ENCODE measurements at places on chromosomes 3 and 15. TPM values are rescaled to one million over a fixed set of nuclear protein-coding genes. Genes with fewer than 3 reads are reported as not detected.

The BFSP2 gene
- not detected for total RNA-seq

The CPEB1 gene
- total RNA-seq = 62.3 TPM

The GOLGA6D gene
- total RNA-seq = not detected

The NLGN1 gene
- total RNA-seq = 2.1 TPM

The TNNC1 gene
- 0.51 TPM for total RNA-seq

The ACKR2 gene
- under 0.01 TPM for total RNA-seq

DNA sequence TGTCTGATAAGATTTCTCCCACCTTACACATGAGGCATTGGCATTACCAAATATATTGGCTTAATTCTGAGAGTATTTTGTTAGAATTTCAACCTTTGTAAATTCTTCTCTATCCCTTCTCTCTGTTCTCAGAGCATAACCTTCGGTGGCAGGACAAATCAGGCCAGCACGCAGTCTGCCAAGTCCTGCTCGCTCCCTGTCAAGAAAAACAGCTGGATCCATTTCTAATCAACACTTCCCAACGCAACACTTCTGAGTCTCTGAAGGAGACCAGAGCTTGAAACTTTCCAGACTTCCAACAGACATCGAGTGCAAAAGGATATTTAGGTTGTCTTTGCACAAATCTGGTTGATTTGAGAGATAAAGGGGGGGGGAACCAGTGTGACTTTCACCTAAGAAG, 125.7 kb downstream of the SV2B start:
- DNase-seq = no peak
- no peaks in the 10 kb centered on the region for H3K27me3 ChIP-seq
- no peaks in the 10 kb centered on the region for H3K36me3 ChIP-seq
- no peak overlapping the region for H3K4me3 ChIP-seq
- no peak overlapping the region for H3K27ac ChIP-seq

DNA sequence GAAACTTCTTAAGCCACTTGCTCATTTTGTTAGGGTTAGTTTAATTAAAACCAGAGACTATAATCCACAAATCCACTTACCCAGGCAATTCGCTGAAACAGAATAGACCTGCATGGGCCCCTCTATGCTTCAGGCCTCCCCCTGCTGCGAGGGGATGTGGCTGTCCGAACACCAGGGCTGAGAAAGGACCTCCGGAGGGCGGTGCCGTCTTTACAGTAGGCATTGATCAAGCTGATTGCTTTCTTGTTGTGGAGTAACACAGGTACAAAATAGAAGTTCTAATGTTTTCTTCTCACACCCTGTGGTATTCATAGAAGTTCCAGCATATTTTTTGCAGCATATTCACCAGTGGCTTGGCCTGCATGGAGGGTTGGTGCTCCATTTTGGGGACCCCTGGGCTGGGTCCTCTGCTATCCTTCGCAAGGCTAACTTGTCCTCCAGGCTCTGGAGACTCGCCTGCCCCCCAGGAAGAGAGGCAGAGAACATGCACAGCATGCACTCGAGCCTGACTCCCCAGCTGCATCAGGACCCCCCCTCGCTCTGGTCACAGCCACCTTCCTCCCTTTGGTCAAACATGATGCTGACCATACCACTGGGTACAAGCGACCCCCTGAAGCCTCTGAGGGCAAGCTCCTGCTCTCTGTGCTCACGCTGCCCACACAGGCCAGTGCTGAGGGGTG, 55.3 kb downstream of the TPRA1 start:
- peaks cover 6% of the 10 kb centered on the region for H3K27me3 ChIP-seq
- H3K4me3 ChIP-seq = no peak overlapping the region
- no peaks in the 10 kb centered on the region for H3K36me3 ChIP-seq
- no peak overlapping the region for H3K27ac ChIP-seq

- no peak overlapping the region for H3K27ac ChIP-seq
- DNase-seq = peak; percentile 61
- no peaks in the 10 kb centered on the region for H3K27me3 ChIP-seq
- H3K36me3 ChIP-seq = no peaks in the 10 kb centered on the region
- H3K4me3 ChIP-seq = no peak overlapping the region
- H3K4me1 ChIP-seq = no peaks in the 10 kb centered on the region
These were observed 96.2 kb upstream of the NR2F2 start for GRCh38 chr15:96234109-96234892.

GRCh38 chr3:65856907-65857306, 181.8 kb downstream of the MAGI1 start:
- no peaks in the 10 kb centered on the region for H3K36me3 ChIP-seq
- H3K27ac ChIP-seq = no peak overlapping the region
- no peak for DNase-seq
- no peaks in the 10 kb centered on the region for H3K27me3 ChIP-seq

DNA sequence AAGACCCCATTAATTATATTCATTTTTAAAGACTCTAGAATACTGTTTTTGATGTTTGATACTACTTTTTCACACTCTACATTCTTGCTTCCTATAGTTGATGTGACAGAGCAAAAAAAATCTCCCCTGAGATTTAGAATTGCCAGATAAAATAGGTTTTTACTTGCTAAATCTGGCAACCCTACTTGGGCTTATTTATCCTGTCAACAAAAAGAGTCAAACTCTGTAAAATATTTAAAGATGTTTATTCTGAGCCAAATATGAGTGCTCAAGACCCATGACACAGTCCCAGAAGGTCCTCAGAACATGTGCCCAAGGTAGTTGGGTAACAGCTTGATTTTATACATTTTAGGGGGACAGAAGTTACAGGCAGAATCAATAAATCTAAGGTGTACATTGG, 72.3 kb downstream of the DAPK2 start:
- no peak for DNase-seq
- H3K27me3 ChIP-seq = no peaks in the 10 kb centered on the region
- no peak overlapping the region for H3K27ac ChIP-seq
- H3K36me3 ChIP-seq = no peaks in the 10 kb centered on the region
- H3K4me3 ChIP-seq = no peak overlapping the region

DNA sequence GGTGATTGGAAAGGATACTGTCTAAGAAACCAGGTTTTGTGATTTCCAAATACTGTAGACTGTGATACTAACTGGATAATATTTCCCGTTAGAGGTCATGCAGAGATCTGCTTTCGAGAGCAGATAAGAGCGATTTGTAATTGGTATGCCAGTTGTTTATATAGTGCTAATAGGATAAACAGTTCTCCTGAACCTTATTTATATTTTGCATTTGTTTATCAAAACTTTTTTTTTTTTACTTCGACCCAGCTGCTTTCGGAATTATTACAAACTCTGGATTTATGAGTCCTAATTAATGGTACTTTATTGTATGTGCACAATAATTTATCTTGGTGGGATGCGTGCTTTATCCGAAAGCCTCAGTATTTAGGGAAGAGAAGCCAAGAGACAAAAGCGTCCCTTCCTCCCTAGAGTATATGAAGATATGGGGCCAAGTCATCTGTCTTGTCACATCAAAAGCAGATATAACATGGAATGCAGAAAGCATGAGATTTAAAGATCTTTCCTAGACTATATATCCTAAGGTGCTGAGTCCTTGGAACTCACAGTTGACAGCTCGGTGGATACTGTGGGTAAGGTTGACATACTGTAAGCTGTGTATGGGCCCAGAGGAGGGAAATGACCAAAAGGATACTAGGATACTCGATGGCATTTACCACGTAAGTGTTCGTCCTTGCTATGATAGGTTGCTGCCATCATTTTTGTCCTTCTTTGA, 62.2 kb downstream of the SMAD6 start:
- DNase-seq = no peak
- H3K27ac ChIP-seq = peak overlapping the region; percentile 36
- H3K36me3 ChIP-seq = no peaks in the 10 kb centered on the region
- peaks cover 35% of the 10 kb centered on the region for H3K4me1 ChIP-seq
- no peak overlapping the region for H3K4me3 ChIP-seq
- no peaks in the 10 kb centered on the region for H3K27me3 ChIP-seq

GRCh38 chr3:87200060-87200647, 27.0 kb upstream of the CHMP2B start:
- no peak overlapping the region for H3K4me3 ChIP-seq
- DNase-seq = no peak
- no peaks in the 10 kb centered on the region for H3K4me1 ChIP-seq
- no peaks in the 10 kb centered on the region for H3K27me3 ChIP-seq
- no peaks in the 10 kb centered on the region for H3K36me3 ChIP-seq

DNA sequence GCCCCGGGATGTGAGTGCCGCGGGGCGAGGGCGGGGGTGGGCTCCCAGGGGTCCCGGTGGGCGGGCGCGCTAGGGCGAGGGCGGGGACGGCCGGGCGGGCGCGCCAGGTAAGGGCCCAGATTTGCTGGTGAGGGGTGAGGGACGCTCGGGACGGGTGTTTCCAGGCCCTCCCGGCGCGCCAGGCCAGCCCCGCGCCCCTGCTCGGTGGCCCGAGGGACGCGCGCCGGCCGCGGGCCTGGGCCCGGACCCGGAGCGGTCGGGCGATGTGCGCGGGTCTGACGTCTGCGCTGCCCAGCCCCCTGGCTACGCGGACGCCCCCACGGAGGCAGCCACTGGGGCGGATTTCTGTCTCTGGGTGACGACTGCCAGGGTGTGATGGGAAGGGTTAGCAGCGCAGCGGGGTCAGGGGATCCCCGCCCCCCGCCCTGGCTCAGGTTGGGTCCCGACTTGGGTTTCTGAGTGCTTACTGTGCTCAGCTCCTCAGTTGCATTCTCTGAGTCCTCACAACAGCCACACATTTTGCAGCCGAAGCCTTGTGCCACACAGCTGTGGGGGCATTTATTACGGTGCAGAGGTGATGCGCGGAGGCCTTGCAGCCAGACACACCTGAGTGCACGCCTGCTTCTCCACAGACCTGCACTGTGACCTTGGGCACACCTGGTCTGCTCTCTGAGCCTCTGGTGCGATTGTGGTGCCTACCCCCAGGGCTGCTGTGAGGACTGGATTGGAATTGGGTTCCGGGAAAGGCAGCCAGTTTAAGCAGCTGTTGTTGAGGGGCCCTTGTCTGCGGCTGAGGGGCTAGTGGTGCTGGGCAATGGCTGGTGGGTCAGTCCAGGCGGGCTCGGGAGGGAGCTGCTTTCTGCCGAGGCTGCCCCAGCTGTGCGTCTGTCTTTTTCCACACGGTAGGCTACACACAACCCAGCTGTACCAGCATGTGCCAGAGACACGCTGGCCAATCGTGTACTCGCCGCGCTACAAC, 523 bp downstream of the HDAC11 start:
- peak overlapping the region; percentile 62 for H3K4me3 ChIP-seq
- no peaks in the 10 kb centered on the region for H3K36me3 ChIP-seq
- H3K4me1 ChIP-seq = no peaks in the 10 kb centered on the region
- H3K27ac ChIP-seq = peak overlapping the region; percentile 10

DNA sequence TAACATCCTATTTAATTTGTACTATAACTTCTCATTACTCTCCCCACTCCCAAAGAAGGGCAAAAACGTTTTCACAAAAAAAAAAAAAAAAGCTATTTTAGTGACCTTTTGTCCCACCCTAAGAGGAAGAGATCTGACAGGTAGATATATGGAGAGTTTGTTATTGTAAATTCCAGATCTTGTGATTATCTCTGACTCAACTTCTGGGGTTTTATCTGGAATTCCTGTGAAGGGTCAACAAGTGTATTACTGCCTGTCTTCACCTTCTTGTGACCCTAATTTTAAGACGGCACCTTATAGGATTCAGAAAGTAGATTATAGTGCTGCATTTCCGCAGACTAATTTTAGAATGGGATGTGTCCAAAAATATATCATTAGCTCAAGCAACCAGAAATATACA, 205.9 kb upstream of the CDIN1 start:
- peaks cover 10% of the 10 kb centered on the region for H3K4me1 ChIP-seq
- H3K4me3 ChIP-seq = no peak overlapping the region
- no peak overlapping the region for H3K27ac ChIP-seq
- H3K36me3 ChIP-seq = no peaks in the 10 kb centered on the region
- peak; percentile 41 for DNase-seq
- H3K27me3 ChIP-seq = no peaks in the 10 kb centered on the region

DNA sequence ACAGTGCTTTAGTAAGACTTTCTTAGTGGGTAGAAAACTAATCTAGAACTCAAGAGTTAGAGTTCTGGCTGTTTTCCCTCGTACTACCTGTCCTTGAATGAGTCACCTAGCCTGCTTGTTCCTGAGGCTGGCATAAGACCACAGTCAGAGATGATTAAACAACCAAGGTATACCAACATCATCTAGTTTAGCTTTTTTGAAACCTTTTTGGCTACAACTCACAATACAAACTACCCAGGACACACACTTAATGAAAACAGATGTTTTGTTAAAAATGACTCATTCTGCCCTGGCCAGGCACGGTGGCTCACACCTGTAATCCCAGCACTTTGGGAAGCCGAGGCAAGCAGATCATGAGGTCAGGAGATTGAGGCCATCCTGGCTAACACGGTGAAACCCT, 4.6 kb downstream of the MCCC1 start:
- no peak overlapping the region for H3K4me3 ChIP-seq
- no peak for DNase-seq
- H3K27me3 ChIP-seq = no peaks in the 10 kb centered on the region
- no peaks in the 10 kb centered on the region for H3K36me3 ChIP-seq

DNA sequence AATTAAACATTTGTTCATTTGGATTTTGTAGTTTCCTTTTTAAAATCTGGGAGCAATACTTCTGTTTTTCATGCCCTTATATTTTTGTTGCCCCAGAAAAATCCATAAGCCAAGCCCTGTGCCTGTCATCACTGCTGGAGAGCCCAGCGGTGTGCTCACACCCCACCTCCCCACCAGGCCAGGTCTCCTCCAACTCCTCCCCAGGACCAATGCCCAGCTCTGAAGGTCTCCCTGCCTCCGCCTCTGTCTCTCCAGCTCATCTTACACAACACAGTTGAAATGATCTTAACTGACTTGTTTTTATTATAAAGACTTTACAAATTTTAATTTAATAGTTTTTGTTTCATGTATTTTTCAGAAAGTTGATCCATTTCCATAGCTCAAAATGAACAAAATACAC, 66.4 kb downstream of the RHCG start:
- no peak overlapping the region for H3K27ac ChIP-seq
- DNase-seq = no peak
- H3K36me3 ChIP-seq = no peaks in the 10 kb centered on the region
- H3K4me1 ChIP-seq = no peaks in the 10 kb centered on the region

DNA sequence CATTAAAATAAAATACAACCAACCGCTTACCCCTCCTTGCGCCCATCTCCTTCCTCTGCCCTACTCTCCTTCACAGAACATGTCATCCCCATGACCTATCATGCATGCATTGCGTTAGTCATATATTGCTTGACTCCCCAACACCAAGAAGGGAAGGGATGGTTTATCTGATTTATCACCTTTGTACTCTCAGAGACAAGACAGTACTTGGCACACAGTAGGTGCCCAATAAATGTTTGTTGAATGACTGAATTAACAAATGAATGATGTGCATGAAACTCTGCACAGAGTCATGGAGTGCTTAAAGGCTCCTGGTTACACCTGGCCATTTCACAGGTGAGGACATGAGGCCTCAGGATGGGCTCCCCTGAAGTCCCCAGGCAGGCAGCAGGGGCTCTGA, 59.7 kb downstream of the IQSEC1 start:
- H3K36me3 ChIP-seq = no peaks in the 10 kb centered on the region
- H3K27me3 ChIP-seq = no peaks in the 10 kb centered on the region
- no peak overlapping the region for H3K4me3 ChIP-seq
- no peak for DNase-seq

GRCh38 chr3:187368251-187369088, at the start of gene RTP4:
Gene RTP4, plus strand, starts transcription at chr3:187368385. Its CDS starts 57 bp downstream, at chr3:187368442.
- peak; percentile 34 for DNase-seq
- H3K27me3 ChIP-seq = no peaks in the 10 kb centered on the region
- peak within 1 kb of the TSS; percentile 54 for H3K4me3 ChIP-seq
- H3K36me3 ChIP-seq = no peaks in the 10 kb centered on the region
- H3K4me1 ChIP-seq = no peaks in the 10 kb centered on the region
- peak within 1 kb of the TSS; percentile 91 for H3K27ac ChIP-seq

Measured in fibroblast of lung (primary cell).